Heart right ventricle (tissue), 16 donors: ENCODE measurements at places on chromosomes 1 and 21. TPM values are rescaled to one million over a fixed set of nuclear protein-coding genes. Genes with fewer than 3 reads are reported as not detected.

The KRTAP19-1 gene
- total RNA-seq, result not detected

The PRAMEF17 gene
- not detected for total RNA-seq

DNA sequence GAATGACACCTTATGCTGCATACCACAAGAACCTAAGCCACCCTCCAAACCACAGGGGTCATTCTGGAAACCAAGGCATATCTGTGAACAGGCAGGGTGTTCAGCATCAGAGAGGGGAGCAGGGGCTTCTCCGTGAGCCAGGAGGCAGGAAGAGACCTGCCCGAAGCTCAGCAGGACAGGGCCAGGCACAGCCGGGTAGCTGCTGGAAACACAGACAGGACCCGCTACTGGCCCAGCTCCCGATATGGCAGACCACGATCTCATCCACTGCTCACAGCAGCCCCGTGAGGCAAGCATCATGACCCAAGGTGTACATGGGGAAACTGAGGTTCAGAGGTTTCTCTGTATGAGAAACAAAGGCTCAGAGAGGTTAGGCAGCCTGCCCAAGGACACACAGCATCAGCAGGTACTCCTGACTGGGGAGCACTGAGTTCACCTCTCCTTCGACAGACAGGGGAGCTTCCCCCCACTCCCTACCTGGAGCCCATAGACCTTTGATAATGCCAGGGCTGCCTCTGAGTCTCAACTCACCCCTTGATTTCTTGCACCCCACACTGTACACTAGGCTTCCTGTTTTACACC is 317.7 kb downstream of the MATN1 start:
- no peak overlapping the region for H3K27ac ChIP-seq
- peaks cover 30% of the 10 kb centered on the region for H3K27me3 ChIP-seq
- no peaks in the 10 kb centered on the region for H3K36me3 ChIP-seq
- no peak for DNase-seq
- no peaks in the 10 kb centered on the region for H3K4me1 ChIP-seq
- no peak overlapping the region for H3K4me3 ChIP-seq

GRCh38 chr1:59640851-59641250 is 173.9 kb upstream of the HOOK1 start:
- H3K4me3 ChIP-seq, result no peak overlapping the region
- H3K27ac ChIP-seq, result no peak overlapping the region
- H3K27me3 ChIP-seq, result no peaks in the 10 kb centered on the region
- H3K36me3 ChIP-seq, result no peaks in the 10 kb centered on the region
- DNase-seq, result peak; percentile 17
- H3K4me1 ChIP-seq, result no peaks in the 10 kb centered on the region

- H3K4me3 ChIP-seq, result peak overlapping the region; percentile 80
- H3K36me3 ChIP-seq, result no peaks in the 10 kb centered on the region
- H3K27me3 ChIP-seq, result no peaks in the 10 kb centered on the region
Observed at GRCh38 chr1:99850459-99851291, 514 bp downstream of the AGL start.

DNA sequence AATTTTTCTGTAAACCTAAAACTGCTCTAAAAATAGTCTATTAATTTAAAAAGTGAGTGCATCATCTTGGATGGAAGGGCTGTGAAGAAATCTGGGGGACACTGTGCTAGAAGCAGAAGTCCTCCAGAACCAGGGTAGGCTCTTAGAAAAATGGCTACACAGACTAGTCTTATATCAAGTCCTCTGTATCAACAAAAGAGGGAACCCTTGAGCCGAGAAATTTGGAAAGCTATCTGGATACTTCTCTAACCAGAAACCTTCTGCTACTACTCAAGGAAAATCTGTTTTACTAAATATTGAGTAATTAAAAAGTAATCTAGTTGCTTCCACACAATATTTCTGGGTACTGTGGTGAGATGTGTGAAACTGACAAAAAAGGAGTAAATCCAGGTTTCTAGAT is 92.1 kb downstream of the WDR3 start:
- H3K4me3 ChIP-seq, result no peak overlapping the region
- no peak for DNase-seq
- H3K27ac ChIP-seq, result no peak overlapping the region
- no peaks in the 10 kb centered on the region for H3K4me1 ChIP-seq
- no peaks in the 10 kb centered on the region for H3K27me3 ChIP-seq
- no peaks in the 10 kb centered on the region for H3K36me3 ChIP-seq

DNA sequence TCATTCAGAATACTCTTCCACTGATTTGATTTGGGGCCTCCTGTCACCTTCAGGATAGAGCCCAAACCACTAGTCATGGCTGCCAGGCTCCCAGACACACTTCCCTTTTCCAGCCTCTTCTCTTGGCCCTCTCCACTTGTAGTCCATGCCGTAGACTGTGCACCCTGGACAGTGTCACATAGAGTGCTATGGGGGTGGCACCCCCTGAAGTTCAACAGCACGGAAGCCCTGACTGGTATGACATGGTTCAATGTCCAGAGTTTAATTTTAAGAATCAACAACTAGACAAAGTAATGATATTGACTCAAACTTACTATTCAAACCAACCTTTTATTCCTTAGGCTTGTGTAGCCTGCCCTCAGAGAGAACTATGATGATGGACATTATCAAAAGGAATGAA is 22.3 kb downstream of the FMO2 start:
- no peaks in the 10 kb centered on the region for H3K36me3 ChIP-seq
- peaks cover 35% of the 10 kb centered on the region for H3K4me1 ChIP-seq
- H3K27ac ChIP-seq, result no peak overlapping the region
- H3K4me3 ChIP-seq, result no peak overlapping the region

GRCh38 chr1:221294242-221294641 is 415.0 kb downstream of the HLX start:
- no peak for DNase-seq
- H3K4me3 ChIP-seq, result no peak overlapping the region
